Kidney (tissue), 22 donors: ENCODE measurements at places on chromosomes 4 and X. TPM values are rescaled to one million over a fixed set of nuclear protein-coding genes. Genes with fewer than 3 reads are reported as not detected.

- no peaks in the 10 kb centered on the region for H3K36me3 ChIP-seq
- no peak overlapping the region for H3K27ac ChIP-seq
- DNase-seq = no peak
- no peaks in the 10 kb centered on the region for H3K27me3 ChIP-seq
- no peaks in the 10 kb centered on the region for H3K4me1 ChIP-seq
Measured at GRCh38 chr4:171162478-171162877, 650.7 kb upstream of the GALNTL6 start.

DNA sequence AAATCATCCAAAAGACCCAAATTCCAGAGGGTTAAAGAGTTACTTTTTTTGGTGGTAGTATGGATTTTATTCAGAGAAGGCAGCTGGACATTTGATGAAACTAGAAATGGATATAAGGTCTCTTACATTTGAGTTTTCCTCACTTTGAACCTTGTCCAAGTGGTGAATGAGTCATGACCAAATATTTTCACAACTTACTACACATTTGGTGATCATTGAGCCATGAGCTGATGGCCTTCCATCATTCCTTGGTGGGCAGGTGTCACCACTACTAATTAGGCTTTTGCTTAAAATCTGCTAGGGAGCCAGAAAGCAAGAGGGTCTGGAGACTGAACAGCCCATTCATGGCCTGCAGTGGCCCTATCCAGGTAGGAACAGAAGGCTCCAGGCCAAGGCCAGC is 620.2 kb upstream of the INTU start:
- no peaks in the 10 kb centered on the region for H3K27me3 ChIP-seq
- H3K36me3 ChIP-seq = no peaks in the 10 kb centered on the region
- DNase-seq = no peak
- no peaks in the 10 kb centered on the region for H3K4me1 ChIP-seq
- no peak overlapping the region for H3K27ac ChIP-seq

DNA sequence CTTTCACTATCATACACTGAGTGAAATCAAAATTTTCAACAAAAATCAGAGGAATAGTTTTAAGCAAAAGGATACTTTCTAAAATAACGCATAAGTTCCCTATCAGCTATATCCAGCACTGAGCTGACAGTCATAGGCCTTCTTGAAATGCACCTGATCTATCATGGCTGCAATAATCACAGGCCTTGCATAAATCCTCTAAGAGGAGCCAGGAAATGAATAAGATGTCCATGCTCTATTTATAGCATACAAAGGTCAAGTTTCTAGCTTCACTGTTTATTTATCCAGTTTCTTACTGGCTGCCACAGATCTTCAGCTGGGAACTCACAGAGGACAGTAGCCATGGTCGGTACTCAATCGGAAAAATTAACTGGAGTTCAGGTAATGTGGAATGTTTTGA is 235.9 kb upstream of the DMD start:
- no peaks in the 10 kb centered on the region for H3K27me3 ChIP-seq
- DNase-seq = no peak
- H3K27ac ChIP-seq = no peak overlapping the region
- no peaks in the 10 kb centered on the region for H3K4me1 ChIP-seq
- H3K36me3 ChIP-seq = no peaks in the 10 kb centered on the region
- H3K4me3 ChIP-seq = no peak overlapping the region

DNA sequence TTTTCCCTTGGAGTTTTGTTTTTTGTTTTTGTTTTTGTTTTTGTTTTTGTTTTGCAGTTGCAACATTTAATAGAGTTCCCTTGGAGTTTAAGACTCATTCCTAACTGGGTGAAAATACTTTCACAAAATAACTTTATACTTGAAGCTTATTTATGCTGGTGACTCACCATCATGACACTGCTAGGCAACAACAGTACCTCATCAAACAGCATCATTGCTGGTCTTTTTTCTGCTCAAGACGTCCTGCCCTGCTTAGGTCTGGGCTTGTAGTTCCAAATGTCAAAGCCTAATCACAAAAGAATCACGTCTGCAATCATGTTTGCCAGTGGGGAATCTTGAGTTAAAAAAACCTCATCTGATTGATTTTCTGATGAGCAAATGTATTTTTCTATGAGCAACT is 105.7 kb upstream of the PRPS2 start:
- no peak overlapping the region for H3K27ac ChIP-seq
- H3K36me3 ChIP-seq = no peaks in the 10 kb centered on the region
- peaks cover 5% of the 10 kb centered on the region for H3K27me3 ChIP-seq
- H3K4me1 ChIP-seq = no peaks in the 10 kb centered on the region

Gene ZCCHC18
- 3.3 TPM for polyA plus RNA-seq

Gene DCLK2
- polyA plus RNA-seq = 2.6 TPM

Gene DIPK2B
- 4.6 TPM for polyA plus RNA-seq
